ENCODE measurements at places on chromosomes 6 and 20. TPM values are rescaled to one million over a fixed set of nuclear protein-coding genes. Genes with fewer than 3 reads are reported as not detected.

GRCh38 chr20:652615-653109, 338 bp downstream of the SRXN1 start:
- peak; percentile 59 for DNase-seq

GRCh38 chr6:48061265-48061990, 49.6 kb downstream of the PTCHD4 start:
- DNase-seq, result no peak

DNA sequence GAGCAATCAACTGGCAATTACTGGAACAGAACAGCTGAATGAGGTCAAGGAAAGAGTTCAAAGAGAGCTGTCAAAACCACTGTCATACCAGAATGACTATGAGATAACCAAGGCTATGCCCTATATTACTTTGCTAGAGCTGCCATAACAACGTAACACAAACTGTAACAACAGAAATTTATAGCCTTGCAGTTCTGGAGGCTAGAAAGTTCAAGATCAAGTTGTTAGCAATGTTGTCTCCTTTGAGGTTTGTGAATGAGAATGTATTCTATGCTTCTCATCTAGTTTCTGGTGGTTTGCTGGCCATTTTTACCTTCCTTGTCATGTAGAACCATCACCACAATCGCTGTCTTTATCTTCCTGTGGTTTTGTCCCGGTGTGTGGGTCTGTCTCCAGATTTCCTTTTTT, 1323.0 kb upstream of the GJE1 start:
- peak; percentile 59 for DNase-seq

DNA sequence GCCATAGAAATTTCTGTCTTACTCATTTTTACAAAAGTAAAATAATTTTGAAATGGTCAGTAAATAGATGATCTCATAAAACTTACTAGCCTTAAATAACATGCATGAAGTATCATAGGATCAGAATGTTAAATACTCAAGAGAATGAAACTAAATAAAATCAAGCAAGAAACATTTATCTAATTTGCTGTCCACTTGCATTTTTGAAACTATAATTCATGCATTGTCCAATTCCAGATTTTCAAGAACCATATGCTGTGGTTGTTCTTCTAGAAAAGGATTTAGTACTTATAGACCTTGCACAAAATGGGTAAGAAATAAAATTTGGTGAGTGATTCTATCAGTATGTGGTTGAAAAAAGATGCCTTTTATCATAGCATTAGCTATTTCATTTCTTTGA, 107.0 kb downstream of the STXBP5 start:
- DNase-seq, result no peak

GRCh38 chr6:144583614-144583954, 298.4 kb downstream of the UTRN start:
- no peak for DNase-seq

Gene MAS1
- not detected for total RNA-seq

Measured in activated CD8-positive, alpha-beta memory T cell treated with anti-CD3 and anti-CD28 coated beads, Interleukin-2, amount 10 ng/mL, durations not matched to agents 7 days and 5 days (primary cell).